Activated CD4-positive, alpha-beta T cell treated with anti-CD3 and anti-CD28 coated beads for 1 hour (primary cell): ENCODE measurements at places on chromosomes 7 and 10.

- DNase-seq = no peak
Observed at GRCh38 chr10:96345222-96345621, 13.6 kb downstream of the OPALIN start.

GRCh38 chr10:4307910-4308309, 518.1 kb upstream of the AKR1E2 start:
- no peak for DNase-seq

- DNase-seq = peak; percentile 41
Observed at GRCh38 chr10:113961182-113962031, 82.3 kb upstream of the ADRB1 start.

GRCh38 chr10:76558586-76558985, 1079.0 kb downstream of the KCNMA1 start:
- DNase-seq = no peak

GRCh38 chr10:58854811-58855210, 321.6 kb upstream of the PHYHIPL start:
- no peak for DNase-seq

DNA sequence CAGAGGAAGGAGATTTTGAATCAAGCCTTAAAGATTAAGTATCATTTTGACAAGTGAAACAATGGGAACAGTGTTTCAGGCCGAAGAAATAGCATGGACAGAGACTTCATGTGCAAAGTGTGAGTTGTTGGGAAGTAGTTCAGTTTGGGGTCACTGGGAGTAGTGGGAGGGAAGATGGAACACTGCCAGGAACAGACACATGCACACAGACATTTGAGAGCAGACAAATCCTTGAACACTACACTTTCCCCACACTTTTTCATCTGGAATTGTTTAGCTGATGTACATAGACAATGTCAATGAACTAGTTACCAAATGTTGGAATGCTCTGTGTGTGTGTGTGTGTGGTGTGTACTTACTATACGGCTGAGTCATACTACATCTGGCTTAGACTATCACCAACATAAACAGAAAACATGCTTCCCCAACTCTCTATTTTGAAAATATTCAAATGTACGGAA, 52.4 kb upstream of the LRRC17 start:
- DNase-seq = no peak

DNA sequence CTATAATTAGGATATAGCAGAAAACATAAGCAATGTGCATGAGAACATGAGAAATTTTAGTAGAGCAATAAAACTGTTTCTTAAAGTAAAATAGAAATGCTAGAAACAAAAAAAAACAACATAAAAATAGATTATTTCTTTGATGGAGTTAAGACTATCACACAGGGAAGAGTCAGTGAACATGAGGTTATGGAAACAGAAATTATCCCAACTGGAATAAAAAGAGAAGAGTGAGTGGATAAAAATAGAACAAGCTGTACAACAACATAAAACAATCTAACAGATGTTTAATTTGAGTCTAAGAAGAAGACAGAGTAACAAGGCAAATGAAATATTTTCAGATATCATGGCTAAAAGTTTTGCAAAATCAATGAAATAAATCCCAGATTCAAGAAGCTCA, 7.5 kb upstream of the OR6B1 start:
- no peak for DNase-seq

GRCh38 chr10:130335336-130335735, 199.1 kb downstream of the GLRX3 start:
- DNase-seq = no peak

- DNase-seq = no peak
Observed at GRCh38 chr7:157575777-157576176, 239.0 kb downstream of the DNAJB6 start.

GRCh38 chr10:112959207-112959838, 9.3 kb downstream of the TCF7L2 start:
- no peak for DNase-seq

GRCh38 chr7:111050875-111051416, 40.0 kb upstream of the LRRN3 start:
- no peak for DNase-seq

GRCh38 chr10:123751342-123752134, 85.4 kb downstream of the GPR26 start:
- no peak for DNase-seq

DNA sequence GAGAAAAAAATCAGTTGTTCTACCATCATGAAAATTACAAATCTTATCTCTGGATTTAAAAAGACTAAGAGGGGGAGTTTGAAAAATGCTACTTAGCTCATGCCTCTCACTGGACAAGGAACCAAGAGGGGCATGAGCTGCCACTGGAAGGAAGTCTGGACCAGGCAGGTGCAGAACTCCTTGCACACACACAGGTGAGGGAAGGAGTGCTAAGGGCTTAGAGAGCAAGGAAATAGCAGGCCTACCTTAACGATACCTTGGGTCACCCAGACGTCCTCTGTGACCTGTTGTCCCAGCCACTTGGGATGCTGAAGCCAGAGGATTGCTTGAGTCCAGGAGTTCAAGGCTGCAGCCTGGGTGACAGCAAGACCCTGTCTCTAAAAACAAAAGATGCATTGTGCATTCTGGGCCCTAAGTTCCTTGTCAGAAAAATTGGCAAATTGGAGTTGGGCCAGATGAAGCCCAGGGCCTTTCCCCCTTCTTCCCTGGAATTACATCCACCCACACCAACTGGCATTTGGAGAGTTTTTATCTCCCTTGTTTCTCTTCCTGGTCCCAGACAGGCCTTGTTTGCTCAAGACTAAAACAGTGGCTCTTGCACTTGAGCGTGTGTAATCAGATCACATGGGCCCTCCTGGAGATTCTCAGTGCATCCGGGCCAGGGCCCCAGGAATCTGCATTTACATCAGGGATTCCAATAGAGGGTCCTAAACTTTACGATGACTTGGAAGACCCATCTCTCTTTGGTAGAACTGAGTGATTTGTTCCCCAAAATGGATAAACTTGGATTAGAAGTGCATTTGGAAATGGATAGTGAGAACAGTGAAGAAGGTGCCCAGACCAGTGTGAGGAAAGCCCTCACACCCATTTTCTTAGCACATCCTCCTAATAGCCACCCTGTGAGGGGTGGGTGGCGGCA, 3.0 kb downstream of the DDIT4 start:
- no peak for DNase-seq

GRCh38 chr7:87318741-87319140, 26.7 kb upstream of the CROT start:
- no peak for DNase-seq

DNA sequence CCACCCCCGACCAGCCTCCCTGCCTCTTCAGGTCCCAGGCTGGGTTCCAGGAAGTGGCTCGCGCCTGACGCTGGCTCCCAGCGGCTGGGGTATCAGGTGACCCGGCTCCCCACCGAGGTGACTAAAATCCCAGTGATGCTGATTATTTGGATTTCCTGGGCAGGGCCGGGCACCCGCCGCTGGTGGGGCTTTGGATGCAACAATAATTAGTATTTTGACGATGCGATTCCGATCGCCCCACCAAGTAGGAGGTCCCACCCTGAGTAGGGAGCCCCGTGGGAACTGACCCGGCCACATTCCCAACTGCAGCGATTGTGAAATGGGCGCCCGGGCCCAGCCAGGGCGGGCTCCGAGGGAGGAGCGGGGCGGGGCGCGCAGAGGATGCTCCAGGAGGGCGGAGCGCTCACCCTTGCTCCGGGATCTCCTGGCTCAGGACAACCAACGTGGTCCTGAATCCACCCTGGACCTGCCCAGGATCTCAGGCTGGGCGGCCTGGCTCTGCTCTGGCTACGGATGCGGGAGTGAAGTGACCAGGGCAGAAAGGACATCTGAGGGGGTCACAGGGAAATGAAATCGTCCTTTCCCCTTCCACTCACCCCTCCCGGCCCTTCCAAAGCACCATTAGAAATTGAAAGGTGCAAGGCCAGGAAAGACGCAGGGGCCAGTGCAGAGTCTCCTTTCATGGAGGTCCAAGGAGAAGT, 32.6 kb downstream of the DUSP5 start:
- no peak for DNase-seq
